ENCODE measurements at places on chromosomes 3 and 15. TPM values are rescaled to one million over a fixed set of nuclear protein-coding genes. Genes with fewer than 3 reads are reported as not detected.

Gene FSIP1
- 0.70 TPM for total RNA-seq

Gene CHST13
- 0.78 TPM for total RNA-seq

Gene SCN5A
- 0.38 TPM for total RNA-seq

Gene SGO1
- total RNA-seq = 16.1 TPM

Gene WDR73
- 43.3 TPM for total RNA-seq

Gene PAQR9
- total RNA-seq = 2.2 TPM

Gene CSK
- total RNA-seq = 62.4 TPM

Gene TGM4
- 0.07 TPM for total RNA-seq

Gene TNNC1
- total RNA-seq = 1.5 TPM

Gene NBEAL2
- total RNA-seq = 61.4 TPM

Gene HTD2
- 7.8 TPM for total RNA-seq

Gene ZNF774
- 1.5 TPM for total RNA-seq

Gene LOXL1
- total RNA-seq = 0.46 TPM

Gene C3orf22
- total RNA-seq = not detected

Gene ZMYND10
- 1.1 TPM for total RNA-seq

Gene CFAP100
- not detected for total RNA-seq

Gene GABRG3
- total RNA-seq = not detected

Gene CEP70
- 10.6 TPM for total RNA-seq

Gene LRRIQ4
- not detected for total RNA-seq

Gene NR1I2
- not detected for total RNA-seq

Gene CCR9
- total RNA-seq = not detected

Gene FAM81A
- total RNA-seq = 11.5 TPM

Gene CRELD1
- total RNA-seq = 14.5 TPM

Gene CSPG5
- total RNA-seq = 0.97 TPM

Gene TM6SF1
- not detected for total RNA-seq

Gene ABI3BP
- total RNA-seq = 1.7 TPM

Data from A549 treated with Mapracorat at 1 μM for 4 hours (cell line).